ENCODE measurements at places on chromosomes 5 and 9.

DNA sequence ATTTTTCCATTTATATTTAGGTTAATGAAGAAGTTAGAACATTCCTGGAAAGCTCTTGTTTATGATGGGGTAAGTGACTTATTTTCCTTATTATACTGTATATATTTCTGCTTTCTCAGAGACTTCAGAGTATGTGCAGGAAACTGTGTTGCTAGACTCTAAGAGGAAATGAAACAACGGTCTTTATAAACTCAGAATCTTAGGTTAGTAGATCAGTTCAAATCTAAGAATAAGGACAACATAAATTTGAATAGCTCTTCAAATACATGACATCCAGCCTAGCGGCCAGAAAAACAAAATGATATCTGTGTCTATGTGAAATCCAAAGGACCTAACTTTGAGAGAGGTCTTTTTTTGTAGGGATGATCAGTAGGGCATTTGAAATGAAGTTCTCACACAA, 94.3 kb downstream of the PRKACG start:
- DNase-seq: no peak

DNA sequence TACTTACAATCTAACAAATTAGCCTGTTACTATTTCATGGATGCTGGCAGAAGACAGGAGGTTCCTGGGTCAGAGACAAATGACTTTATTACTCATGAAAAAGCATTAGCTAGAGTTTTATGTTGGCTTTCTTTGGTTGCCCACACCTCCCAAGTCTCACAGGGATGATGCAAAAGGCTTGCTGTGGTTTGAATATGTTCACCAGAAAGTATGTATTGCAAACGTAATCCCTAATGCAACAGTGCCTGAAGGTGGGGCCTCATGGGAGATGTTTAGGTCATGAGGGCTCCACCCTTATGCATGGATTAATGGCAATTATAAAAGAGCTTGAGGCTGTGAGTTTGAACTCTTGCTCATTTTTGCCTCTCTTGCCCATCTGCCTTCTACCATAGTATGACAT, 28.5 kb downstream of the DPYSL3 start:
- no peak for DNase-seq

- no peak for DNase-seq
Observed at GRCh38 chr5:132962429-132963021, 909 bp downstream of the AFF4 start.

DNA sequence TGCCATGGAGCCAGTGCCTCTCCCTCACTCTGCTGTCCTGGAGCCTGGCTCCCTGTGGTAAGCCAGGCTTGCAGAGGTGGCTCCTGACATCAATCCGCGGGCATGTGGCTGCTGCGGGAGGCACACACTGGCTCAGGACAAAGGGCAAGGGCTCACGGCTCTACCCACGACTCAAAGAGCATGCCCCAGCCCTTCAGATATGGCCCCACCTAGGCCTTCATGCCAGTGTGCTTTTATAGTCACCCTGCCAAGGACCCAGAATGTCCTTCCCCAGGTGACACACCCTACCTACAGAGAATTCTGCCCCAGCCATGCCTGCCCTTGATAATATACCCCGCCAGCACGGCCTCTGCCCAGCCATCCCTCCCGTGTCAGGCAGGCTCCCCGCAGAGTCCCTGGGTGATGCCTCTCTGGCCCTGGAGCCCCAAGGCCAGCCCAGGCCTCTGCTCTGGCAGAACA, 1.6 kb downstream of the MGAT4B start:
- DNase-seq: no peak

- no peak for DNase-seq
Observed at GRCh38 chr9:113179839-113180238, 29.0 kb downstream of the SLC31A2 start.

- no peak for DNase-seq
Observed at GRCh38 chr5:149135536-149136201, 5.6 kb upstream of the ABLIM3 start.

GRCh38 chr5:44697025-44697424, 111.7 kb upstream of the MRPS30 start:
- no peak for DNase-seq

Measured in stimulated activated CD4-positive, alpha-beta T cell treated with anti-CD3 and anti-CD28 coated beads, Interleukin-2, amount 100 ng/mL, for 48 hours (primary cell).